ENCODE measurements at places on chromosomes 12 and 14.

DNA sequence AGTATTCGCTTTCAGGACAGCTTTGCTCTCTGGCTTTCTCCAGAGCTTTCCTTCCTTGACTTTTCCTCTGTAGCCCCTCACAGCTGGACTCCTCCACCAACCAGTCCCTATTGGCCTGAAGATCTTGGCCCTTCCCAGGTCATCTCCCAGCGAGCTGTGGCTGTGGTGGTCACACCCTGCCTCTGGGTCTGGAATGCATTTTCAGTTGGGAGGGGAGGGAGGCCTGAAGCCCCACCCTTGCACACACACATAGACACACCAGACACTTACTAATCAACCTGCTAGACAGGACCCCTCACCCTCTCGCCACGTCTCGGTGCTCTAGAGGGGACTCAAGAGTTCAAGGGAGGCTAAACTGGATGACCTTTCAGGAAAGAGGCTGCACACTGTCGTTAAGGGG, 13.9 kb downstream of the JDP2 start:
- no peak for DNase-seq

- DNase-seq: no peak
Observed at GRCh38 chr14:34833549-34834523, 41.3 kb downstream of the BAZ1A start.

DNA sequence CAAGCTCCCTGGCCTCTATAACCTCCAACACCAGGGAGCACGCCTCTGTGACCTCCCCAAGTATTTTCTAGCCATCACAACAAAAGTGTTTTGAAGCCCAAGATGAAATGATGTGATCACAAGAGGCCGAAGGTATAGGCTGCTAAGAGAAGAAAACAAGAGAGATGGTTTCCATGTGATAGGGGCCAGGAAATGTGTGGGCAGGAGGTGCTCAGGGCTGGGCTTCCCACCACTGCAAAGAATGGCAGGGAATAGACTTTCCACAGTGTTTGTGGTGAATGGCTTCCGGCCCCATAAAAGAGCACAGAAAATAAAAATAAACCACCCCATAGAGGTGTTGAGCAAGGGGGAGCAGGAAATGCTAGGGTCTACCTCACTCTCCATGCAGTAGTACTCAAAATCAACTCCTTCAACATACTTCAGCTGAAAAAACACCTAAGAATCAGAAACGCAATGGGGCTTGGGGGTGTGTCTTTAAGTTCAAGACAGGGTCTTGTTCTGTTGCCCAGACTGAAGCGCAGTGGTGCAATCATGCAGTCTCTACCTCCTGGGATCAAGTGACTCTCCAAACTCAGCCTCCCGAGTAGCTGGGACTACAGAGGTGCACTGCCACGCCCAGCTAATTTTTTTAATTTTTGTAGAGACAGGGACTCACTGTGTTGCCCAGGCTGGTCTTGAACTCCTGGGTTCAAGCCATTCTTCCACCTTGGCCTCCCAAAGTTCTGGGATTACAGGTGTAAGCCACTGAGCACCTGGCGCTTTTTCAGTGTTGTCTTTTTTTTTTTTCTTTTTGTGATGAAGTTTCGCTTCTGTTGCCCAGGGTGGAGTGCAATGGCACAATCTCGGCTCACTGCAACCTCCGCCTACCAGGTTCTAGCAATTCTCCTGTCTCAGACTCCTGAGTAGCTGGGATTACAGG, 27.1 kb downstream of the DAD1 start:
- DNase-seq: peak; percentile 90

- no peak for DNase-seq
Observed at GRCh38 chr12:22979854-22980469, 355.0 kb downstream of the ETNK1 start.

DNA sequence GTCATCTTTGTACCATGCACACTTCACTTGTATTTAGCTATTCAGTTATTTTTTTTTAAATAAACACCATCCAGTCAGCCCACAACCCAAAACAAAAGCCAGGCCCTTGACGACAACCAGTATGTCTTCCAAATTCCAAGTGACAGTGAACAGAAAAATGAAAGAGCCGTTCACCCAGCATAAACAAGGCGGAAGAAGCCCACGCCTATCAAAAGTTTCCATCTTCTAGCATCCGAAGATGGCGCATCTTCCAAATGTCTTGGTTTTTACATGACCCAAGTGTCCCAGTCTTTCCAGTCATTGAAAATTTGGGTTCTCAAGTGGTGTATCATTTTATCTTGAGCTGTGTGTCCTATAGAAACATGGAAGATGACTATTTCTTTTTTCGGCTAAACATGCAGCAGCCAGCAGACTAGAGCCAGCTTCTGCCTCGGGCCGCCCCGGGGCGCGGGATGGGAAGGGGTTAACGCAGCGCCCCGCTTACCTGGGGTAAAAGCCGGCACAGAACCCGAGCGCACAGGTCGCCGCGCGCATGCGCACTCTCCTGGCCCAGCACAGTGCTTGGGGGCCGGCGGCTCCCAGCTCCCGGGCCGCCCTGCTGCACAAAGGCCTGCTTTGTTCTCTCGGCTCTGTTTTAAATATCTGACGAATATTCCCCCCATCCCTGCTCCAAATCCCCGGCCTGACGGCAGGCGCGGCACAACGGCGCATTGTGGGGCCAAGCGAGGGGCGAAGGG, 164.8 kb downstream of the ZFP36L1 start:
- DNase-seq: peak; percentile 61

Data from activated CD8-positive, alpha-beta T cell treated with anti-CD3 and anti-CD28 coated beads for 36 hours (primary cell).